ENCODE measurements at places on chromosomes 16 and 17.

DNA sequence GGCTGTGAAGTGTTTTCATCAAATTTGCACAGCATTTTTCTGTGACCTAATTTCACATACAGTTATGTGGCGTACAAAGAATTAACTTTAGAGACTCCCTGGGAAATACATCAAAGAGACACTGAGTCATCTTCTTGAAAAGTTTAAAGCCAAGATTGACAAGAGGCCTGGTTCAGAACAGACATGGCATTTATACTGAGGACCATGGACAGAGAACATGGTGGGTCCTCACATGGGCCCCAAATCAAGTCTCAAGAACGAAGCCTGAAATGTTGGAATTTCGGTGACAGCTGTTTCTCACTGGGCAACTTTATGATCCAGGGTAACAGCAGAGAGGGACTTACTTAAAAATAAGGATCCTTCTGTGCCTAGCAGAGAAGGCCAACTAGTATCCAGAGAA lies 311.5 kb upstream of the KCNJ16 start:
- DNase-seq: no peak

- no peak for DNase-seq
Measured at GRCh38 chr16:11310634-11310977, 29.5 kb upstream of the PRM1 start.

- peak; percentile 29 for DNase-seq
Measured at GRCh38 chr17:16491703-16492612, at the start of gene LRRC75A. Gene LRRC75A (minus strand): TSS chr17:16492193. CDS start chr17:16491990, 203 bp downstream.

- DNase-seq: no peak
Measured at GRCh38 chr17:73921306-73921705, 277.1 kb upstream of the SDK2 start.

GRCh38 chr16:24737391-24737871 lies 8.0 kb downstream of the TNRC6A start:
- no peak for DNase-seq

DNA sequence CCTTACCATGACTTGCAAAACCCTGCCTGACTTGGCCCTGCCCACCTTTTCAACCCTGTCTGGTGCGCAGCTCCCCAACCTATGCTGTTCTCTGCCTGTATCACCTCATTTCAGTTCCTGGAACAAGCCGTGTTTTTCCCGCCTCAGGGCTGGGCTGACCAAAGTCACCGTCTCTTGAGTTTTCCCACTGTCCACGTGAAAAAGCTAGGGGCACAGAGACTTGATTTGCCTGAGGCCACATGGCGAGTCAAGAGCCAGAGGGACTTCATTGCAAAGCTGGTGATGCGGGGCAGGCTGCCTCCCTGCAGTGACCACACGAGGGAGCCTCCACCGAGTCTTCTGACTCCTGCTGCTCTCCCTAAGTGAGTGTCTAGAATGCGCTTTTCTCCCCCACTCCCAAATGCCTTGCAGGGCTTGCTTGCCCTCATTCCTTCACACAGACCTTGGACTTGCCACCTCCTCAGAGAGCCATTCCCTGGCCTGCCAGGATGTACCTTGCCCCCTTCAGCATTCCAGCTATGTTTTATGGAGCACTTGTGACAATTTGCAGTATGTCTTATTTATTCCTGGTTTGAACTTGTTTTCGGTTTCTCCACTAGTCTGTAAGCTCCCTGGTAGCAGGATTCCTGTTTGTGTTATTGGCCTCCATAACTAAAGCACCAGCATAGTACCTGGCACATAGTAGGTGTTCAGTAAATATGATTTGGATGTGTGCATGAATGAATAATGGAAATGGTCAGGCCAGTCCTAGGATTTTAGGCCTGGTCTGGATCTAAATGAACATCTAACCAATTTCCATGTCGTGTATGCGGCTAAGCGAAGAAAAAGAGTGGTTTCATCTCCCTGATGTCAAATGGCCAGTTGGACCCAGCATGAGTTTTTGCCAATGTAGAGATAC lies 252.3 kb downstream of the SNX29 start:
- no peak for DNase-seq

- no peak for DNase-seq
Measured at GRCh38 chr17:59093702-59094231, 12.9 kb downstream of the TRIM37 start.

DNA sequence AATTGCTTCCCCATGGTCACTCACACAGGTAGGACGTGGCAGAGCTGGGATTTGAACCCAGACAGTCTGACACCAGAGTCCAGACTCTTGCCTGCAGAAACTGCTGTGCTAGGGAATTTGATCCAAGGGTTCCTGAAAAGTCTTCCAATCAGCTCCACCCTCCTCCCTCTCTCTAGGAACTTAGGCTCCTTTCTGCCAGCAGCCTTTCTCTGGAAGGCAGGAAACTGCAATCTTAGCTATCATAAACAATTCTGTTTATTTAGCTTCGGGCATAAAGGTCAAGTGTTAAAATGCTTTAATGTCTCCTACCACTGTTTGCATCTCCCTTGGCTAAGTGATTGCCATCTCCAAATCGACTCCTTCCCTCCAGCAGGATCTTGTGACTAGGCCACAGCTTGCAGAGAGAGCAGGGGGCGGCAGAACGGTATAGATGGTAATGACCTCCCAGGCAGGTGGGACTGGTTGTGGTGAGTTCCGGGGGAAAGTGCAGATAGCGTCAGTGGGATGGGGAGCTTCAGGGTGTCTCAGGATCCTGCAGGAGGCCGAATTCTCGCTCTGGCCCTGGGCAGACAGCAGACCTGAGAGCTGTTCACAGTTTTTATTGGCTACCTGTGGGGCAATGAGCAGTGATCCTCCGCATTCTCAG lies 882.4 kb upstream of the EEF2KMT start:
- no peak for DNase-seq

Data from stimulated activated CD4-positive, alpha-beta T cell treated with anti-CD3 and anti-CD28 coated beads, Interleukin-15, amount 100 ng/mL, for 48 hours (primary cell).